ENCODE measurements at places on chromosomes 11 and 22.

GRCh38 chr11:118892514-118892913, 8.8 kb downstream of the CXCR5 start:
- DNase-seq: no peak

- DNase-seq: no peak
These were observed 27.2 kb downstream of the NAV2 start for GRCh38 chr11:19739872-19740271.

GRCh38 chr22:33012833-33013450, 45.2 kb downstream of the SYN3 start:
- no peak for DNase-seq

DNA sequence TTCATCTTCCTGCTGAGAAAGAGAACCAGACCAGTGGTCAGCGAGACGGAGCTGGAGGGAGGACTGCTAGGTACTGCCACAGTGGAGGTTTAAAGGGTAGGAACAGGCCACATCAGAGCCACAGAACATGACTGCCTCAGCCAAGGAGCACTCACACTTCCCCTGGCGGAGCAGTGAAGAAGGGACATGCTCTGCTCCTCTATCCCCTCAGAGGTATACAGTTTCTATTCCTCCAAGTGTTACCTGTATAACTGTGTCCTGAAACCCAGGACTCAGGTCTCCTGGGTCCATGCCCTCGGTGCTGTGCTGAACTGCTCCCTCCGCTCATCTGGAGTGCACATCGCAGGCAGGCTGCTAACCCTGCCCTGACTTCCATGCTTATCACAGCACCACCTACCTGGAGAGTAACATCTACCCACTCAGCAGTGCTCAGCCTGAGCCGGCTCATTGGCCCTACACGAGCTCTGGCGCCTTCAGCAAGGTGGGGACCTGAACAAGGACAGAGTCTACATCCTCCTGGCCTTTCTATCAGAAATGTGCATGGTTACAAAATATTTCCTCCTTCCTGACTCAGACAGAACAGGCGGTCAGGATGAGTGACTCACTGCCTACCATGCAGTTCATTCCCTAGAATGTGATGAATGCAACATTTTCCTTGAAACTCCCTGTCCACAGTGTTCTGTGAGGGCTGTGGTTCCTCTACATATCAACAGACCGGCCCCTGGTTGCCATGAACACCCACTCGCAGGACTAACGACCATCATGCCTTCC, 52.9 kb downstream of the C11orf58 start:
- no peak for DNase-seq

DNA sequence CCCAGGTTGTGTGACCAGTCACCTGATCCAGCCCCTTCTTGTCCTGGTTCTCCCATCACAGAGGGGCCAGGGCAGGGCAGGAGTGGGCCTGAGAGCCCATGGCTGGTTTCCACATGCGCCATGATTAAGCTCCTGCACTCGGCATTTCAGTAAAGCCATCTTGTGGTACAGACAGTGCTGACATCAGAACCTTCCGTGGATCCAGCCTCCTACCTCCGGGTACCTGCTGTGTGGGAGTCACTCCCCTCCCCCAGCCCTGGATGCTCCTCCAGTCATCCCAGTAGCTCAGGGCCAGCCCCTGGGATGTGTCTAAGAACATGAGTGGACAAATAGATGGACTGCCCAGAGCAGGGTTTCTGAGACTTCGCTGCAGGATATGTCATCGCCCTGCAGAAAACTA, 22.1 kb upstream of the MGAT3 start:
- no peak for DNase-seq

All from heart left ventricle (tissue), 16 donors.